Foreskin melanocyte (primary cell): ENCODE measurements at places on chromosomes 5 and 9.

DNA sequence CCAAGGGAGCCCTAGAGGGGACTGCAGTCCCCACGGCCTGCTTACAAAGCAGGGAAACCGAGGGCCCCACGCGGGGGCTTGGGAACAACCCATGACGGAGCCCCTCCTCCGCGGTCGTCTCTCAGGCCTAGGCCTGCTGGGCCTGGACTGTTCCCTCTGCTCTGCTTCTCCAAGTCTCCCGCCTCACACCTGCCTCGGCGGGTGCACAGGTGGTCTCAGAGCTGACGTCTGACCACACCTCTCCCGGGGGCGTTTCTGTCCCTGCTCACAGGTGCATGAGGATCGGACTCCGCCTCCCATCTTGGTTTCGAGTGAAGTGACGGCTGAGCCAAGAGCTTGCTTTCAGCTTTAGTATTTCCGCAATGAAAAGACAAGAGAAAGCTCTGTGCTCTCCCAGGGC lies 72.1 kb downstream of the MRPL36 start:
- DNase-seq = no peak

GRCh38 chr5:113939988-113940387 lies 421.9 kb upstream of the KCNN2 start:
- DNase-seq = no peak

GRCh38 chr9:131491001-131491710 lies 11.6 kb upstream of the POMT1 start:
- no peak for DNase-seq

GRCh38 chr9:33329117-33329563 lies 38.8 kb downstream of the NFX1 start:
- DNase-seq = no peak

- DNase-seq = no peak
These were observed 197.0 kb downstream of the NR2F1-AS1 start for GRCh38 chr5:93384026-93384425.

DNA sequence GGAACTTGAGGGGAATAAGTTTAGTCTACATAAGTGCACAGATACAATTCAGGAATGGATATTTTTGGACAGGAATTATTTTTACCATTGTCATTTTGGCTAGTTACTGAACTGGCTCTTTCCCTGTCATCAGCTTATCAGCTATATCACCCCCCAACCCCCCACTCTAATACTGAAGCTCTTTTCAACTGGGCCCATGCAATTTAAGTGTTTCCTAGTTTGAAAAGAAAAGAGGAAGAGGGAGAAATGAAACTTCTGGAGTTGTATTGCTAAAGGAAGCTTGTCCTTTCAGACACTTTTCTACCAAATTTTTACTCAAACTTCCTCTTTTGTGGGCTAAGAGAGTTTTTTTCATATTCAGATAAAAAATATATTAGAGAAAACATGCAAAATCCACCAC lies 18.5 kb upstream of the TIMD4 start:
- no peak for DNase-seq

GRCh38 chr9:125134976-125135375 lies 8.4 kb downstream of the SCAI start:
- no peak for DNase-seq

DNA sequence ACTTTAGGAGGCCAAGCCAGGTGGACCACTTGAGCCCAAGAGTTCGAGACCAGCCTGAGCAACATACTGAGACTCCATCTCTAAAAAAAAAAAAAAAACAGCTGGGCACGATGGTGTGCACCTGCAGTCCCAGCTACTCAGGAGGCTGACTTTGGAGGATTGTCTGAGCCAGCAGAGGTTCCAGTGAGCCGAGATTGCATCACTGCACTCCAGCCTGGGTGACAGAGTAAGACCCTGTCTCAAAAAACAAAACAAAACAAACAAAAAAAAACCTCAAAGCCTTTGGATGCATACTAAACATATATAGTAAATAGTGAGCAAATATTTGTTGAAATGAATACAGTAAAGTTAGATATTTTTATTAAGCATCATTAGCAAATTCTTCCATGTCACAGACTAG lies 5.3 kb downstream of the SLC35D2 start:
- DNase-seq = no peak

DNA sequence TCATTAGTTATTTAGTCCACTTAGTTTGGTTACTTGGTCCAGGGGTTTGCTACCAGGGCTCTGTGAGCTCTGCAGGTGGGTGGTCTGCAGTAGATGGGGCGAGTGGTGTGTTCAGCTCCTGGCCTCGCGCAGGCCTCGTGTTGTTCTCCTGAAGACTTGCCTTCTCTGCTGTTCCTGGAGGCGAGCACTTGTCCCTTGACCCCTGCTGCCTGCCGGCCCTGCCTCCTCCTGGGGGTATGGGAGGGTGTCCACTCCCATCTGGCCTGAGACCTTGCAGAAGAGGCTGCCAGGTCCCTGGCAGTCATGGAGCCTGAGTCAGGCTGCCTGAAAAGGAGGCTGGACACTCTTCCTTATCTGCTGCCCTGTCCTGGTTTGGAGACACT lies 137.0 kb downstream of the CACNA1B start:
- DNase-seq = no peak
